Stimulated activated CD4-positive, alpha-beta T cell treated with anti-CD3 and anti-CD28 coated beads, TNF-alpha, amount 100 ng/mL, for 24 hours (primary cell): ENCODE measurements at places on chromosomes 4 and X.

DNA sequence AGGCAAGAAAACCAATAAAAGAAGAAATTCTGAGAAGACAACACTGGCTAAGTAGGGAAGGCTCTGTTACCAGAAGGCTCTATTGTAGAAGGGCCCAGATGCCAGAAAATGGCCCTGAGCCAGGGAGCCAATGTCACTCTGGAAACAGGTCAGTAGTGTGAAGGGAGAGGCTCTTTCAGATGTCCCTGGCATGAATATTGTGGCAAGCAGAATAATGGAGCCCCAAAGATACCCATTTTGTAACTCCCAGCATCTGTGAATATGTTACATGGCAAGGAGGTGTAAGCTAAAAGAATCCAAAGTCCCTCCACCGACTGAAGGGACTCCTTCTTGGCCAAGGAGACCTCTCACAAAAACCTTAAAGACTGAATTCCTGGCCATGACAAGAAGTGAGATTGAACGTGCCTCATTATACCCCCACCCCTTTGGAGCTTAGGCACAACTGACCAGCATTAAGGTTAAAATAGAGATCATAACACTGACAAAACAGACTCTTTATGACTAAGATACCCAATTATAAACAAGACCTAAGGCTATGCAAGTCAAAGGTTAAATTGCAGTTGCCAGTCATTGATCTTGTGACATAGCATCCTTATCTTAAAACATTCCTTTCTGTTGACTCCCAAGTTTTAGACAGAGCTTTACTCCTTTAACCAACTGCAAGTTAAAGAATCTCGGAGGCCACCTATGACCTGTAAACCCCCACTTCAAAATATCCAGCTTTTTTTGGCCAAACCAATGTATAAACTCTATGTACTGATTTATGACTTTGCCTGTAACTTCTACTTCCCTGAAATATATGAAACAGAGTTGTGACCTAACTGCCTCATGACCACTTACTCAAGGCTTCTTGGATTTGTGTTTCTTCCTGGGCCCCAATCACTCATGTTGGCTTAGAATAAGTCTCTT, 42.2 kb upstream of the SMIM10 start:
- DNase-seq = no peak

DNA sequence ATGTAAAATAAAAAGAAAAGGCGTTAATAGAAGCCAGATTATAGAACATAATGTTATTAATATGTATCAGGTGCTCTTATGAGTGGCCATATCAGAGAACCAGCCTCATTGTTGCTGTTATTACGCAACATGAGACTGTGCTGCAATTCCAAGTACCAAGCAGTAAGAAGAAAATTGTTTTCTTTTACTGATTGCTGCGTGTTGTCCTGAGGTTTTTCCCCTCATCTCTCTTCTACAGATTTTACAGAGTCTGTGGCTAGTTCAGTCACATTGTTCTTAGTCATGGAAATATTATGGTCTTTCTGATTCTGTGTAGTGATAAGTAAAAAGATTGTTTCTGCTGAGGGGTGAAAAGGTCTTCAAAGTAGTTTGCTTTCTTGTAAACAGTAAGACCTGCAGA, 55.9 kb downstream of the NPNT start:
- no peak for DNase-seq

DNA sequence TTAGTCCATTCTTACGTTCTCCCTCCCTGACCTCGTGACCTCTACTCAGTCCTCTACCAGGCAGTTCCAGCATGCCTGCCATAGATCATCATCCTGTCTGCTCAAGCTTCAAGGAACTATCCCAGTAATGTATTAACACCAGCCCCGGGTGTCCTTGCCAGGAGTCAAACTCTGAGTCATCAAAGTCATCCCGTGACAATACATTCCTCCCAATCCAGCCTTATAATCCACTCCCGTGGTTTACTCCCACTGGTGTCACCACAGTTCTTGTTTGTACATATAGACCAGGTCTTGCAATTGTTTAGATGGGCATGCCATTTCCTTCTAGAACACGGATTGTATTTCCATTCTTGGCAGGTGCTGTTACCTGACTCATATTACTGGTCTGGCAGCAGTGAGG, 68.7 kb upstream of the TAB3 start:
- no peak for DNase-seq

- no peak for DNase-seq
These were observed 129.6 kb upstream of the HCCS start for GRCh38 chrX:10981506-10981905.

DNA sequence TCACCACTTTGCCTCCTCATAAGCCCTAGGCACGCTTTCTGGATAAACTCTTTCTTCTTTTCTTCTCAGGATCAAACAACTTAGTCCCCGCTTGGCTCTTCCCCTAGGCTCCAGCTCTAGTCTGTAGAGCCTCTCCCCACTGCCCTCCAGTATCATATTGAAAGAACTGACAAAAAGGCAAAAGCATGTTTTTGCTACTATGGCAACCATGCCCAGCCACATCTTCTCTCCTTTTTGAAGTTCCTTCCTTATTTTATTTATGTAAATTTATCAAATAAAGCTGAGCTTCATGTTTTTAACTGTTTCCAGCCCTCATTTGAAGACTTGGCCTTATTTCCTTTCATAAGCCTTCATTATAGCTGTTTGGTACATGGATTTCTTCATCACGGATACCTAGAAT, 86.0 kb upstream of the LIMCH1 start:
- no peak for DNase-seq

GRCh38 chrX:67545893-67546495, 2.2 kb downstream of the AR start:
- no peak for DNase-seq

GRCh38 chr4:76644831-76645485, 209.9 kb downstream of the SHROOM3 start:
- DNase-seq = no peak

DNA sequence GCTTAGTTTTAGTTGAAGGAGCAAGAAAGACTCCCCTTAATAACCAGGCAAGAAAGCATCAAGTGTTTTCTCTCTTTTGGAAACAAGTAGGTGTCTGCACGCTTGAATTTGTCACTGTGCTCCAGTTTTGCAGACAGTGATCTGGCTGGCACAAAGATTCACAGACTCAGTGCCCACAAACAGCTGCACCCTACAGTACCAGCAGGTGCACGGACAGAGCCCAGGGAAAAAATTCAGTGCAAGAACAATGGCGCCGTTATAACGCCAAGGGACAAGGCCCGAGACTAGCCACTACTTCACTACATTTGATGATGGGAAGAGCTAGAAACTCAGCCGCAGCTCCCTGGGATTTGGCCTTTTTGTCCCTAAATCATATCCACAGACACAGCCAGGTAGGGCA, 56.0 kb downstream of the ZNF827 start:
- DNase-seq = no peak

- peak; percentile 3 for DNase-seq
These were observed 157.2 kb downstream of the CFAP299 start for GRCh38 chr4:80492761-80493160.

DNA sequence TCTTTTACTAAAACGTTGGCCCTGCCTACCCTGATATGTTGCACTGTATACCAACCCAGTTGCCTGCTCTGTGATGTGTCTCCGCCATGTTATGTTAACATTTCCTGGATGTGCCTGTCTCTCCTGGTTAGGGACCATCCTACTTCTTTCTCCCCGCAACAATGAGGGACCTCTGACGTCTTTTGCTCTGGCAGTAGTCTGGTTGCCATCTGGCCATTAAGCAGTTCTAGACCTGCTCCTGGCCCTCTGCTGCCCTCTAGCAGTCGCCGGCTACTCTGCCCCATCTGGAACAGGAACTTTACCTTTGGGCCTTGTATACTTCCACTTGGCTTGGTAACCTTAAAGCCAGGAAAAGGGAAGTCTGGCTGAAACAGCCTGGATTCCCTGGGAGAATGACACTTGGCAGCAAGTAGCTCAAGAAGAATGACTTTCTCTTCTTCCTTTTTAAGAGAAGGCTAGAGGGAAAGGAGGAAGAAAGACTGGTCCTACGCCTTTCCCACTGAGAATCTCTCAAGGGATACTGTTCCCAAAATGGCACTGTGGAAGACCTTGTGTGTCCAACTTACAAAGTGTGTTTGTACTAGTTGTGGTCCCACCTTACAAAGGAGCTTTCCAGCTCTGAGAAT, 63.5 kb downstream of the GPC3 start:
- no peak for DNase-seq
